NCI-H1930 (cell line): ENCODE measurements at places on chromosomes 11 and 22.

GRCh38 chr11:71332046-71332445 is 79.7 kb upstream of the SHANK2 start:
- no peak for DNase-seq

- DNase-seq: no peak
Measured at GRCh38 chr11:27968461-27968860, 139.5 kb downstream of the KIF18A start.

- no peak for DNase-seq
Measured at GRCh38 chr11:20113149-20113438, 47.2 kb downstream of the DBX1 start.

- no peak for DNase-seq
Measured at GRCh38 chr11:115990004-115990447, 485.8 kb upstream of the CADM1 start.

DNA sequence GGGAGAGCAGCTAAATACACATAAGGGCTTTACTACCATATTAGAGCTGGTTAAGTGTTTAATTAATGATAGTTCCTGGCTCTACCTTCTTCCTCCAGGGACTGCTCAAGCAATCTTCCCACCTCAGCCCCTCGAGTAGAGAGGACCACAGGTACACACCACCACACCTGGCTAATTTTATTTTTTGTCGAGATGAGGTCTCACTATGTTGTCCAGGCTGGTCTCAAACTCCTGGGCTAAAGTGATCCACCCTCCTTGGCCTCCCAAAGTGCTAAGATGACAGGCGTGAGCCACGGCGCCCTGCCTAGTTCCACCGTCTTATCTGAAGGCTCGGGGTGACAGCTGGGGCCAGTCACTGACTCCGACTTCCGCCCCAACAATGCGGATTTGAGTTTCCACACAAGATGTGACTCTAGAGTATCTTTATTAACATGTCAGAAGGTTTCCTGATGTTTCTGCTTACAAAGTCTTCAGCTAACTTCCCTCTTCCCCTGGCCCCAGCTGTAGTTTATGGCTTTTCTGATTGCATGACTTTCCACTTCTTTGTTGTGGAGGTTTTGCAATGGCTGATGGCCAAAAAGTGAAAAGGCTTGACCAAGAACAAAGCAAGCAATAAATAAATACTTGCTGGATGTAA is 16.8 kb downstream of the TPST2 start:
- no peak for DNase-seq

- DNase-seq: no peak
Measured at GRCh38 chr11:101296896-101297295, 167.3 kb upstream of the PGR start.

- no peak for DNase-seq
Measured at GRCh38 chr11:24509114-24509513, 12.3 kb downstream of the LUZP2 start.

DNA sequence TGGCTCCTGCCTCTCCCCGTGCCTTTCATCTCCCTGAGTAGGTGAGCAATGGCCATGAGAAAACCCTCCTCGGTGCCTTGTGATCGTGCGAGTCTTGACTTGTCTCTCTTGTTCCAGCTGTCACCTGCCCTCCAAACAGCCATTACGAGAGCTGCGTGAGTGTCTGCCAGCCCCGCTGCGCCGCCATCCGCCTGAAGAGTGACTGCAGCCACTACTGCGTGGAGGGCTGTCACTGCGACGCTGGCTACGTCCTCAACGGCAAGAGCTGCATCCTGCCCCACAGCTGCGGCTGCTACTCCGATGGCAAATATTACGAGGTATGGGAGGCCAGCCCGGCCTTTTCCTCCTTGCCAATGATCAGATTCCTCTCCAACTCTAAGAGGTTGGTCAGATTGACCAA is 51.7 kb downstream of the TECTA start:
- DNase-seq: peak; percentile 25
